ENCODE measurements at places on chromosomes 12 and 14.

- peak; percentile 66 for DNase-seq
These were observed 24.4 kb upstream of the CRACR2A start for GRCh38 chr12:3777206-3777809.

GRCh38 chr12:85971800-85972199, 97.7 kb downstream of the NTS start:
- no peak for DNase-seq

- no peak for DNase-seq
These were observed 311.8 kb upstream of the ATP2B1 start for GRCh38 chr12:90020436-90020835.

DNA sequence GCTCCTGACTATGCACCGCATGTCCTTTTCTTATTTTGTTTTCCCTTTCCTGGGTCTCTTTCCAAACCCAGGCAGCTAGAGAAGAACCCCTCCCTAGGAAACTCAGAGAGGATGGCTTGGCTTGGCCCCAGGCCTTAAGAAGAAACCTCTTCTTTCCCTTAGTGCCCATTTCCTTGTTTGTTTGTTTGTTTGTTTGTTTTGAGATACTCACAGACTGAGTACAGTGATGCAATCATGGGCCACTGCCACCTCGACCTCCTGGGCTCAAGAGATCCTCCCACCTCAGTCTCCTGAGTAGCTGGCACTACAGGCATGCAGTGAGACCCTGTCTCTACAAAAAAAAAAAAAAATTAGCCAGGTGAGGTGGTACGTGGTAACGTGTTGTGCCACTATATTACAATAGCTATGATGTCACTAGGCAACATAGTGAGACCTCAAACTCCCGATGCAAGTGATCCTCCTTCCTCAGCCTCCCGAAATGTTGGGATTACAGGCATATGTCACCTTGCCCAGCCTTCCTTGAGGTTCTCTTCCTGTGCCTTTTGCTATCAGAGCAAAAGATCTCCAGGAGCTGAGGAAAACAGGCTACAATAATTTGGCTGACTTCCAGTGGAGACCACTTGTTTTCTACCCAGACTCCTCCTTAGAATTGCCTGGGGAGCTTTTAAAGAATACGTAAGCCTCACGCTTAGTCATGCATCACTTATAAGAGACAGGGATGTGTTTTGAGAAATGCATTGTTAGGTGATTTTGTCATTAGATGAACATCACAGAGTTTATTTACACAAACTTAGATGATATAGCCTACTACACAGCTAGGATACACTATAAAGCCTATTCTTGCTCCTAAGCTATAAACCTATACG, 34.5 kb upstream of the LGALS3 start:
- no peak for DNase-seq

DNA sequence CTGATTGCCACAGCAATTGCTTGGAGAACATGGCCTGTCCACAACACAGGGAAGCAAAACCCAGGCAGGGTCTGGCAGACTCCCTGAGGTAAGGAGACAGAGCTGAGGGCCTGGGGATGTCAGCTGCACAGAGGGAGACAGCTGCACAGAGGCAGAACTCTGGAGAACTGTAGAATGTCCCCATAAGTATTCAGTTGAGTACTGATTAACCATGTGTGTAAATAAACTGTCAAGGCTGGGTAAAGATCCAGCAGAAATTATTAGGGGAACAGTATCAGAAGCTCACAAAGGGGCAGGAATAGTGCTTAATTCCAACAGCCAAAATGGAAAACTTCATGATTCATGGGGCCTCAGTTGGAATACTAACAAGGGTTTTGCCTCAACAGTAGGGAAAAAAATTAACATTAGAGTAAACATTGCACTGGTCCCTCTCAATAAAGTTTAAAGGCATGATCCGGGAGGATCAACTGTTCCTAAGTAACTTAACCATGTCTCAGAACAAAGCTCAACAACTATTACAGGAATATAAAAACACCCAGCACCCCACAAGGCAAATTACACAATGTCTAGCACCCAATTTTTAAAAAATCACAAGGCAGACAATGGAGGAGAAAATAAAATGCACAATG, 201.3 kb upstream of the RASSF8 start:
- no peak for DNase-seq

GRCh38 chr14:70186900-70187451, 1.8 kb downstream of the SLC8A3 start:
- peak; percentile 49 for DNase-seq

Measured in neural progenitor cell (in vitro differentiated cells).